A549 treated with CpdA at 1 μM for 4 hours (cell line): ENCODE measurements at places on chromosomes 6 and 20. TPM values are rescaled to one million over a fixed set of nuclear protein-coding genes. Genes with fewer than 3 reads are reported as not detected.

Gene COL21A1
- total RNA-seq, result 0.53 to 0.99 TPM (median 0.79 TPM) in 5 replicates

Gene ADGRF4
- total RNA-seq, result 6.1 to 8.6 TPM (median 6.8 TPM) in 5 replicates

Gene SOBP
- total RNA-seq, result 0.93 to 1.2 TPM (median 1.1 TPM) in 5 replicates

Gene FNDC11
- 0.09 to 0.30 TPM (median 0.24 TPM) in 4 of 5 replicates, not detected in the other for total RNA-seq

Gene SPATA25
- 0.34 to 0.87 TPM (median 0.70 TPM) in 5 replicates for total RNA-seq

Gene B4GALT5
- 44.7 to 57.9 TPM (median 55.1 TPM) in 5 replicates for total RNA-seq
